ENCODE measurements at places on chromosomes 4 and X. TPM values are rescaled to one million over a fixed set of nuclear protein-coding genes. Genes with fewer than 3 reads are reported as not detected.

LRRC66 gene
- 0.05 TPM for total RNA-seq

PACRGL gene
- 20.1 TPM for total RNA-seq

GAGE13 gene
- total RNA-seq = not detected

CXXC4 gene
- total RNA-seq = not detected

MSMO1 gene
- total RNA-seq = 82.3 TPM

ZBED1 gene
- total RNA-seq = 46.2 TPM

MSANTD1 gene
- 0.62 TPM for total RNA-seq

NEXMIF gene
- total RNA-seq = 0.47 TPM

DCX gene
- total RNA-seq = not detected

ARMCX2 gene
- total RNA-seq = 5.2 TPM

NSG1 gene
- 0.09 TPM for total RNA-seq

NPY1R gene
- total RNA-seq = not detected

TMEM129 gene
- 27.8 TPM for total RNA-seq

- H3K27me3 ChIP-seq = no peaks in the 10 kb centered on the region
- H3K4me3 ChIP-seq = no peak overlapping the region
- no peak overlapping the region for H3K27ac ChIP-seq
- no peak for DNase-seq
Measured at GRCh38 chr4:104351706-104352105, 143.0 kb downstream of the CXXC4 start.

DNA sequence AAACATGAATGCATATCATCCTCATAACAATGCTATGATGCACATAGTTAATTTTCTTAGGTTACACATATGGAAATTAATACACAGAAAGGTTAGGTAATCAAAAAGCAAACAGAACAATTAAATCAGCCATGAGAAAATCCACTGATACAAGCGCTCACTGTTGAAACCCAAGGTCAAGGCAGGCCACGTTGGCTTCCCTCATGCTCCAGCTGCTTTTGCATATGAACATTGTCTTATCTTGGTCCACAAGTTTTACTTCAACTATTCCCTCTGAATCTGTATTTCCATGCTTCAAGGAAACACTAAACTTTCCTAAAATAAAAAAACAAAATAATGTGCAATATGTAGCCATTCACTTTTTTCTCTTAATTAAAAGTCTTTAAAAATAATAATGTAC, 34.5 kb upstream of the PLA2G12A start:
- no peak for DNase-seq
- H3K27ac ChIP-seq = no peak overlapping the region
- no peak overlapping the region for H3K4me3 ChIP-seq
- H3K4me1 ChIP-seq = peaks cover 5% of the 10 kb centered on the region
- H3K36me3 ChIP-seq = no peaks in the 10 kb centered on the region
- H3K27me3 ChIP-seq = peaks cover 6% of the 10 kb centered on the region

DNA sequence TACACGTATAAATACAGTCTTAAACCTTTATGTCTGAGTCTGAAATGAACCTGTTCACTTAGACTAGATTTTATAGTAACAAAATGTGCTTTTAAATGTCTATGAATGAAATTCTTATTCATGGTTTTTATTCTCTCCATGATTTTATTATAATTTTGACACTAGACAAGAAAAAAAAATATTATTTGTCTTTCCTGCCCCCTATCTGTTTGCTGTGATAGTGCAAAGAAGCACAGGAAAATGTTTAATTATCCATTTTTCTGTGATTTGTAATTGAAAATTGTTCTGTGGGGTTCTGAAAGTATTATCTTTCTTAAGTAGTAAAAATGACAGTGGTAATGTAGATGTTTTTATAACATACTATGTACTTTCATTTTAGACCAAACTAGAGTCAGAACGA, 52.0 kb downstream of the INTS6L start:
- H3K4me3 ChIP-seq = no peak overlapping the region
- no peaks in the 10 kb centered on the region for H3K27me3 ChIP-seq
- H3K36me3 ChIP-seq = peaks cover 34% of the 10 kb centered on the region
- peaks cover 2% of the 10 kb centered on the region for H3K4me1 ChIP-seq
- DNase-seq = no peak
- no peak overlapping the region for H3K27ac ChIP-seq

- H3K36me3 ChIP-seq = peaks cover 5% of the 10 kb centered on the region
- no peaks in the 10 kb centered on the region for H3K27me3 ChIP-seq
- H3K4me3 ChIP-seq = no peak overlapping the region
- no peak for DNase-seq
- H3K4me1 ChIP-seq = no peaks in the 10 kb centered on the region
Measured at GRCh38 chr4:106172861-106173260, 143.1 kb downstream of the TBCK start.

GRCh38 chr4:119543779-119544178, 84.8 kb downstream of the PDE5A start:
- H3K4me3 ChIP-seq = no peak overlapping the region
- no peak for DNase-seq
- H3K4me1 ChIP-seq = no peaks in the 10 kb centered on the region
- no peak overlapping the region for H3K27ac ChIP-seq

- no peaks in the 10 kb centered on the region for H3K36me3 ChIP-seq
- H3K4me3 ChIP-seq = no peak overlapping the region
- no peaks in the 10 kb centered on the region for H3K27me3 ChIP-seq
- H3K4me1 ChIP-seq = no peaks in the 10 kb centered on the region
Measured at GRCh38 chr4:114178392-114178791, 198.9 kb upstream of the ARSJ start.

DNA sequence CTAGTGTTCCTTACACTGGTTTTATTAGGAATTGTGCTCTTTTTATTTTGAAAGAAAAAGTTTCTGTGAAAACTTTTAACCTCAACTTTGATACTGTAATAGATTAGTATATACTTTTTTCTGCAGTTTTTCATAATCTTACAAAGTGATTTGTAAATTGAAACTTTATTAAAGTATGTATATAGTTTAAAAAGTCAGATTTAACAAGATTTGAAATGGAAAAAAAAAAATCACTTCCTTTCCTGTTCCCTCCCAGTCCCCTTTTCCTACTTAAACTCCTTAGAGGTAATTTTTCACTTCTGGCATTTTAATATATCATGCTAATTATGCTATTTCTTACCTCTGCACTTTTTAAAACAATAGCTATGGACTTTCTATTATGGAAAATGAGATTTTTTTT, 49.3 kb downstream of the PAQR3 start:
- H3K4me3 ChIP-seq = no peak overlapping the region
- peaks cover 13% of the 10 kb centered on the region for H3K36me3 ChIP-seq
- DNase-seq = no peak
- no peaks in the 10 kb centered on the region for H3K27me3 ChIP-seq

- H3K4me3 ChIP-seq = peak overlapping the region; percentile 56
- peak; percentile 85 for DNase-seq
- peaks cover 4% of the 10 kb centered on the region for H3K27me3 ChIP-seq
- H3K36me3 ChIP-seq = peaks cover 7% of the 10 kb centered on the region
- H3K4me1 ChIP-seq = peaks cover 33% of the 10 kb centered on the region
Measured at GRCh38 chr4:2787230-2788100, 5.4 kb upstream of the SH3BP2 start.

GRCh38 chrX:71315917-71316316, 14.4 kb downstream of the ITGB1BP2 start:
- H3K4me1 ChIP-seq = no peaks in the 10 kb centered on the region
- H3K27ac ChIP-seq = no peak overlapping the region
- peaks cover 7% of the 10 kb centered on the region for H3K36me3 ChIP-seq
- DNase-seq = no peak

GRCh38 chr4:113773014-113773413, 11.5 kb upstream of the CAMK2D start:
- no peak overlapping the region for H3K27ac ChIP-seq
- peak overlapping the region; percentile 59 for H3K4me3 ChIP-seq
- H3K27me3 ChIP-seq = peaks cover 1% of the 10 kb centered on the region
- H3K36me3 ChIP-seq = no peaks in the 10 kb centered on the region
- H3K4me1 ChIP-seq = peaks cover 19% of the 10 kb centered on the region

- no peak for DNase-seq
- peaks cover 46% of the 10 kb centered on the region for H3K4me1 ChIP-seq
- no peak overlapping the region for H3K27ac ChIP-seq
- H3K36me3 ChIP-seq = peaks cover 26% of the 10 kb centered on the region
- H3K27me3 ChIP-seq = no peaks in the 10 kb centered on the region
Measured at GRCh38 chr4:99828477-99828876, 11.8 kb downstream of the DAPP1 start.

GRCh38 chr4:177596035-177596434, 153.8 kb upstream of the AGA start:
- no peak overlapping the region for H3K4me3 ChIP-seq
- H3K27ac ChIP-seq = no peak overlapping the region
- no peaks in the 10 kb centered on the region for H3K36me3 ChIP-seq
- DNase-seq = peak; percentile 71
- no peaks in the 10 kb centered on the region for H3K27me3 ChIP-seq

- no peaks in the 10 kb centered on the region for H3K4me1 ChIP-seq
- no peak for DNase-seq
- H3K4me3 ChIP-seq = no peak overlapping the region
- no peak overlapping the region for H3K27ac ChIP-seq
- no peaks in the 10 kb centered on the region for H3K36me3 ChIP-seq
Measured at GRCh38 chrX:40343319-40343718, 237.5 kb upstream of the ATP6AP2 start.

- H3K4me1 ChIP-seq = no peaks in the 10 kb centered on the region
- H3K36me3 ChIP-seq = no peaks in the 10 kb centered on the region
- no peak for DNase-seq
- no peak overlapping the region for H3K27ac ChIP-seq
- no peak overlapping the region for H3K4me3 ChIP-seq
- no peaks in the 10 kb centered on the region for H3K27me3 ChIP-seq
Measured at GRCh38 chr4:8704632-8705031, 112.1 kb downstream of the CPZ start.

DNA sequence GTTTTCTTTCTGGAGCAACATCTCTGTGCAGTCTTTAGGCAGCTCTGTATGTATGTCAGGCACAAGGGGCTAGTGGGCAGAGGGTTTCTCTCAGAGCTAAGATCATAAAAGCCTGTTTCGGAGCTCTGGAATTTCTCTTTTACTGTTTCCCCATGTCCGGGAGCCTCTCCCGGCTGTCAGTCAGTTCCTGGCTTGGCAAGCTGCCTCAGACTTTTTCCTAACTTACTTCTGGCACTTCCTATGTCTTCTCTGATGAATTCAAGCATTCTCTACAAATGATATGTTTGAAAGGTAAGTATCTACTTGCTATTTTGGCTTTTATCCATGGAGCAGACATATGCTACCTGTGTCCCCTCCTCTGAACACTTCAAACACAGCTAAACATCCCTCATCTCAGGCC, 129.3 kb upstream of the PGRMC2 start:
- no peaks in the 10 kb centered on the region for H3K4me1 ChIP-seq
- no peak for DNase-seq
- no peaks in the 10 kb centered on the region for H3K36me3 ChIP-seq
- H3K27ac ChIP-seq = no peak overlapping the region

GRCh38 chr4:14091966-14092365, 464.4 kb upstream of the BOD1L1 start:
- no peak for DNase-seq
- no peak overlapping the region for H3K4me3 ChIP-seq
- H3K27me3 ChIP-seq = no peaks in the 10 kb centered on the region
- H3K4me1 ChIP-seq = no peaks in the 10 kb centered on the region

DNA sequence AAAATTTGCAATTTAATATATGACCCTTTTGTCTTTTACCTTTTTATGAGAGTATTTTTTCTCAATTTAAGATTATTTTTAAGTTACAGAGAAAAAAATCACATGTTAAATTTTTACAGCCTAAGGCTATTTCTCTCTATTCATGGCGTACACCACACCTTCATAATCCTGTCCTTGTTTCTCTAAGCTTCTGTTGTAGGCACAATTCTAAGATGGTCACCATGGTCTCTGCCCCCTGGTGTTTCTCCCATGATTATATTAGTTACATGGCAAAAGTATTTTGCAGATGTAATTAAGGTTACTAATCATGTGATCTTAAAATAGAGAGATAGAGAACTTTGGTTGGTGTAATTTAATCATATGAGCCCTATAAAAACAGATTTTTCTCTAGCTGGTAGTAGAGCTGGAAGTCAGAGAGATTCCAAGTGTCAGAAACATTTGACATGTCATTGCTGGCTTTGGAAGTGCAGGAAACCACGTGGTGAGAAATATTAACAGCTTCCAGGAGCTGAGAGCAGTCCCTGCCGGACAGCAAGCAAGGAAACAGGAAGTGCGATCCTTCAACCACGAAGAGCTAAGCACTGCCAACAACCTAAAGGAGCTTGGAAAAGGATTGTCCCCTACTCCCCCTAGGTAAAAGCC, 89.8 kb downstream of the EIF4E start:
- H3K4me1 ChIP-seq = no peaks in the 10 kb centered on the region
- no peaks in the 10 kb centered on the region for H3K36me3 ChIP-seq
- no peak overlapping the region for H3K27ac ChIP-seq

- no peaks in the 10 kb centered on the region for H3K36me3 ChIP-seq
- no peak for DNase-seq
- H3K27me3 ChIP-seq = no peaks in the 10 kb centered on the region
Measured at GRCh38 chr4:172851534-172851933, 317.1 kb upstream of the GALNT7 start.

DNA sequence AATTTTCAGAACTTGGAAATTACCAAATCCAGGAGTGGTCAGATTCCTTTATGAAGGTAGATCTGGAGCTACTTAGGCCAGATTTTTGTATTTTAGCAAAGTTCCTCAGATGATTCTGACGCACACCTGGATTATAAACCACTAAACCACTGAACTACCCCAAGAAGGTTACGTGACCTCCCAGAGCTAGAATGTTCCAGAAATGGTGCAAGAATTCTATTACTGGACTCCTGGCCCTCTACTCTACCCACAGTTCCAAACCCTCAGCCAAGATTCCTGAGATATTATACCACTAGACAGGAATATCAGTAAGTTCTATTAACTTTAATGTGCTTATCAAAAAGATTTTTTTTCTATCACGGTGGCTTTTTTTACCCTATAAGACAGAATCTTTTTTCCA, 67.1 kb downstream of the ABCG2 start:
- no peak for DNase-seq
- H3K27me3 ChIP-seq = peaks cover 8% of the 10 kb centered on the region
- no peaks in the 10 kb centered on the region for H3K36me3 ChIP-seq
- H3K27ac ChIP-seq = no peak overlapping the region
- no peaks in the 10 kb centered on the region for H3K4me1 ChIP-seq
- H3K4me3 ChIP-seq = no peak overlapping the region

- DNase-seq = peak; percentile 35
- H3K27ac ChIP-seq = no peak overlapping the region
- H3K4me3 ChIP-seq = peak overlapping the region; percentile 88
- no peaks in the 10 kb centered on the region for H3K36me3 ChIP-seq
- H3K4me1 ChIP-seq = peaks cover 17% of the 10 kb centered on the region
Measured at GRCh38 chr4:144648042-144648441, 2.1 kb downstream of the HHIP start.

Data from activated CD4-positive, alpha-beta T cell treated with anti-CD3 and anti-CD28 coated beads, Interleukin-2, amount 10 ng/mL, durations not matched to agents 24 days and 14 days (primary cell).